Stimulated activated CD8-positive, alpha-beta memory T cell treated with anti-CD3 and anti-CD28 coated beads, Interleukin-4, amount 100 ng/mL, for 1 hour (primary cell): ENCODE measurements at places on chromosomes 3 and 15.

DNA sequence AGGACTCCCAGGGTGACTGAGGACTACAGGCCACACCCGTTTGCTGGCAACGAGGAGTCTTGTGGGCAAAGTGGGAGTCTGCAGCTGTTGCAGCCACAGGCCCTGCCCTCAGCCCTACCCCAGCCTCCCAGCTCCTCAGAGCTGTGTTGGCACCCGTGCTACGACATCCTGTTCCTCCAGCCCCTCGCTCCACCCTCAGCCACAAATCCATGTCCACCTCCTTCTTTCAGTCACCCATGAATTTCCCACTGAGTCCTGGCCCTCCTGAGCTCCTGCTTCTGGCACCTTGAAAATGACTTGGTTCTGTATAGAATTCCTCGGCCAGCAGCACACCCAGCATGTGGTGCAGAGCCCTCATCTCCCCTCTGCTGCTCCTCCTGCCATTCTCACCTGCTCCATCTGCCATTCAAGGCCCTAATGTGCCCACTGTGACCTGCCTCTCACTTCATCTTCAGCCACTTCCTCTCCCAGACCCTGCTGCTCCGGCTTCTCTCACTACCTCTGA lies 20.9 kb upstream of the VILL start:
- no peak for DNase-seq

DNA sequence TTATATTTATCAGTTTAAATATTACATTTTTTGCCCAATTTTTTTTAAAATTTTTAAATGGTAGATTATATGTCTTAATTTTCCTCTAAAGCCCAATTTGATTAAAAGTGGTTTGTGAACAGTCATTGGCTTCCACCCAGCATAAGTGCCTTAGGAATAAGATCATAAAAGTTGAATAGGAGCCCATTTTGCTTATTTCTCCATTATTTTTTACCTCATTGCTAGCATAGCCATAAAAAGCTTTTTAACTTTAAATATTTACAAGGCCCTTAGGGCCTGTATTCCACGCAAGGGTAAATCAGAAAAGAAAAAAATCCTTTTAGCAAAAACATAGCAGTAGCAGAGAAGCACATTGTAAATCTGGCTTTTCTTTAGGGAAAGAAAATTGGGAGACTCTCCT lies 9.0 kb downstream of the TTC14 start:
- no peak for DNase-seq

DNA sequence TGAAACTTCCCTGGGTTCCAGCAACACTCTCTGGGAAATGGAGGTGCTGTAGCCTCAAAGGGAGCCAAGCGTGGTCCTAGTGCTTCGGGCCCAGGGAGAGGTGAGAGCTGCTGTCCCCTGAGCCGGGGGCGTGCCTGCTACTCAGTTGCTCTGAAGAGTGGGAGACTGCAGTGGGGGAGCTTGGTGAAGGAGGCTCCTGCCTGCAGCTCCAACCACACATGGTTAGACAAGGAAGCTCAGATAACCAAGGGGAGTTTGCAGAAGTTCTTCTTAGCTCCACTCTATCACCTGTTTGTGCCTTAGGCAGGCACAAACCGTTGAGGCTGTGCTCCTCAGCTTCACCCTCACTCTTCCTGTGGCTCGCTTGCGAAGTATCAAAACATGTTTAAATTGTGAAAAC lies 53.6 kb upstream of the TRPM1 start:
- DNase-seq, result no peak

DNA sequence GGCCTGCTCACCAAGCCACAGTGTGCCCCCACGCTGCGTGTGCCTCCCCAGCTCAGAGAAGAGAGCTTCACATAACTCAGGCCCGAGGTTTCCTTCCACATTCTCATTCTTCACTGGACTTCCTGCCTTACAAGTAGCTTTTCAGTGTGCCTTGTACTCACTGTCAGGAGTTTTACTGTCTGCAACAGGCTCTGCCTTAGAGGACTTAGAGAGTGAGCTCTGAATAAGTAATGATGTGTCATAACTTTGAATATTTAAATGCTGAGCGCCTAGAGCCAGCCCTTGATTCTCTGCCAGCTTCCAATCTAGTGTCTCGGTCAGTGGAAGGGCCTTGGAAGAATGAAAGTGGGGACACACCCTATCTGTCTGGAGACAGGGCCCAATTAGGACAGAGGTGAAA lies 41.8 kb downstream of the ITGB5 start:
- DNase-seq, result no peak
